ENCODE measurements at places on chromosomes 16 and 17.

DNA sequence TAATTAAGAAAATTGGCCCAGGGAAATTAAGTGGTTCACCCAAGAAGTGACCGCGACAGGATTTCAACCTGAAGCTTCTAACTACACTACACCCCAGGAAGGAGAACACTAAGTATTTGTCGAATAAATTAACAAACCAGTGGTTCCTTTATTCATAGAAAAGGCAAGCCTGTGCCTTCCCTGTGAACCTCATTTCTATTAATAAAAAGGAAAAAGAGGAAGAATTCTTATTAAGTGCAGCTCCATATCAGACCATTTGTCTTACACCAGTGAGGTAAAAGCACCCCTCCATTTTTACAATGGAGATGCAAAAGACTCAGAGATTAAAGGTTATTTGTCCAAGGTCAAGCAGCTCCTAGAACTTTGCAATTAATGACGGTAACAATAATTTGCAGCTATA, 1.7 kb downstream of the COPS3 start:
- no peak for DNase-seq

GRCh38 chr17:60960398-60961065, 282.9 kb downstream of the BCAS3 start:
- no peak for DNase-seq

DNA sequence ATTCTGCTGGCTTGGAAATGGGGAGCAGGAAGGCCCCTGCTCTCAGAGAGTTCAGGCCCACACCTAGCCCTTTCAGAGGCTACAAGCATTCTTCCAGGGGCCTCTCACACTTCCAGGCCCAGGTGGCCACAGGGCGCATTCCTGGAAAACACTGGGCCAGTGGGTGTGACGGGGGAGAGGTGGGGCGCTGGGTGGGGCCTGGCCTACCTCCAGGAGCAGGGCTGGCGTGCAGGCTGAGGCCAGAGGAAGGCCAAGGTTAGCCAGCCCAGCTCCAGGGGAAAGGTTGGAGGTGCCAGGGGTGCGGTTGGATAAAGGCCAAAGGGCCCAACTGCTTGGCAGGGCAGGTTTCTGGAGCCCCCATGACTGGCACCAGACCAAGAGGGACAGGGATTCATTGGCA, 198.2 kb downstream of the MAF start:
- no peak for DNase-seq

GRCh38 chr16:27595993-27596392, 46.0 kb downstream of the KATNIP start:
- DNase-seq, result no peak

DNA sequence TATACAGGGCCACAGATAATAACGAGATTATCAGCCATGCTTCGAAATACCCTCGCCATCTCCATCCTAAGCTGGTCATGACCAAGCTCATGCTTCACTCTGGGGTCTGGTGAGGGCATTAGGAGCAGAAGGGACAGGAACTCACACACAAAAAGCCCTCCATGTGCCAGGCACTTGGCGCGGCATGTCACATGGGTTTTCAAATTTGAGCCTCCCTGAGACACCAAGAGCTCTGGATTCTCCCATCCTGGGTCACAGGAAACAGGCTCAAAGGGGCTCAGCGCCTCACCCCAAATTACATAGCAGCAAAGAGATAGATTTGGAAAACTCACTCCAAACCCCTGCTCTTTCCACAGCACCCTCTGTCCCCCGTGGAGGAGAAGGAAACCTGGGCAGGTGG, 239.5 kb downstream of the GSG1L start:
- no peak for DNase-seq

DNA sequence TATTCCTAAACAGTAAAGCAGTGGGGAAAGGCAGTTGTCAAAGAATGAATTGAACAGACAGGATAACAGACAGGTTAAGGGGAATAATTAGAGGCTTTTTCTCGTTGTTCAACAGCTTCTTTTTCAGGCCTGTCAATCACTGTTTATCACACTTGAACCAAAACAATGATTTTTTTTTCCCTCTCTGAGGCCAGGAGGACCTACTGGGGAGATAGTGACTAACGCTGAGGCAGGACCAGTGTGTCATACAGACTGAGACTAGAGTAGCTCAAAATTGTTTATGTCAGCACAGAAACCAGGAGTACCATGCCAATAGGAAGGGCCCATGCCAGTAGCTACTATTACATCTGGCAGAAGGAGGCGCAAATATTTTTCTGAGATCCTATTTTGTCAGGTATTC, 41.3 kb upstream of the NLK start:
- DNase-seq, result no peak

- no peak for DNase-seq
Measured at GRCh38 chr16:1290063-1290501, 19.4 kb upstream of the UBE2I start.

GRCh38 chr17:69335058-69335457, 8.1 kb upstream of the ABCA5 start:
- DNase-seq, result no peak

DNA sequence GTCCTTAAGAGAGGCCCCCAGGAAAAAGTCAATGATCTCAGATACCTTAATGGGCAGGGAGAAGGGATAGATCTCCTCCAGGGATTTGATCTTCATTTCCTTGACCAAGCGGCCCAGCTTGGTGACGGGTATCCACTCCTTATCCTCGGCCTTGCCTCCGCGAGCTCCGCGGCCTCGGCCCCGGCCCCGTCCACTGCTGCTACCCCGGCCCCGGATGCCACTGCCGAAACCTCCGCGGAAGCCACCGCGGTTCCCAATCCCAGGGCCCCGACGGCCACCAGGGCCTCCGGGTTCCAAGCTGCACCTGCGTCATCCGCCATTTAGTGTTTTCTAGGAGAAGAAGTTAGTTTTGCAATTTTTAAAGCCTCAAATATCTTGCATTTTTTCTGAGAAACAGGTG, 65.2 kb upstream of the KIF2B start:
- DNase-seq, result no peak

DNA sequence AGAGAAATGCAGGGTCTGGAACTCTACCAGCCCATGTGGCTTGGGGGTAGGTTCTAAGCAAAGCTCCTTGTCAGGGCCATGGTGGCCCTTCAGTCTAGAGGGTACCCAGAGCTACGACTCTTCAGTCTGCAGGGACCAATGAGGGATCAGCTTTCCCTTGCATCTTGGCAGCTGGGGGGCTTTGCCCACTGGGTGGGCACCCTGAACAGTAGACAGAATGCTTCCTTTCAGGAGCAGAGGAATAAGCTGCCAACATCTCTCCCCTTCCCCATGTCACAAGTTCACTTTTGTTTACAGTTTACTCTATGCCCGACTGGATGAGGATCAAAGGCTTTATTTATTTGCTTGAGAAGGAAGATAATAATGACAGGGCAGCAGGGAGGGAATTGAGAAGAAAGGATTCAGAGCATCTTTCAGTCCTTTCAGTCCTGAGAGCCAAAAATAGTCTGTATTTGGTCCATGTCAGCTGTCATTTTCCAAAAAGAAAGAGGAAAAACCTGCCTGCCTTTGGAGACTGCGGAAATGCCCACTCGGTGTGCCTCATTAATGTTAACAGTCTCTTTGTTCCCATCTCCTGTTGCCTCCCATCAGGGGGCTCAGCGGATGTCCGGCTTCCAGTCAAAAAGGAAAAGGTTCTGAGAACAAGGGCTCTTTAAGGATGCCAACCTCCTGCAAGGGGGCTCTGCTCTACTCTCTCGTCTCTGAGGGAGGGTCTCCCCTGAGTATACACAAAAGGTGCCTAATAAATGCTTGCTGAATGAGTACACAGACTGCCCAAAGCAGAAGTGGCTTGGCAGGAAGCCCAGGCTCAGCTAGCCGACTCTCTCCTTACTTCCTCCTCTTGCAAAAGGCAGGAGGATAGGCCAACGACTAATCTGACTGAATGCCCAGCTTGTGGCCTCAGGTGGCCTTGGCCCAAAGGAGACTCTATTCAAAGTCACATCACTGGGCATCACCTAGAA, 17.1 kb downstream of the TRAF4 start:
- DNase-seq, result no peak

GRCh38 chr16:55822280-55822810, 10.6 kb downstream of the CES1 start:
- no peak for DNase-seq

GRCh38 chr16:3017344-3017743, 639 bp downstream of the CLDN6 start:
- no peak for DNase-seq

GRCh38 chr17:31490019-31490650, 98.7 kb downstream of the RAB11FIP4 start:
- no peak for DNase-seq

- DNase-seq, result no peak
Measured at GRCh38 chr17:78170692-78171590, 2.6 kb downstream of the SYNGR2 start.

DNA sequence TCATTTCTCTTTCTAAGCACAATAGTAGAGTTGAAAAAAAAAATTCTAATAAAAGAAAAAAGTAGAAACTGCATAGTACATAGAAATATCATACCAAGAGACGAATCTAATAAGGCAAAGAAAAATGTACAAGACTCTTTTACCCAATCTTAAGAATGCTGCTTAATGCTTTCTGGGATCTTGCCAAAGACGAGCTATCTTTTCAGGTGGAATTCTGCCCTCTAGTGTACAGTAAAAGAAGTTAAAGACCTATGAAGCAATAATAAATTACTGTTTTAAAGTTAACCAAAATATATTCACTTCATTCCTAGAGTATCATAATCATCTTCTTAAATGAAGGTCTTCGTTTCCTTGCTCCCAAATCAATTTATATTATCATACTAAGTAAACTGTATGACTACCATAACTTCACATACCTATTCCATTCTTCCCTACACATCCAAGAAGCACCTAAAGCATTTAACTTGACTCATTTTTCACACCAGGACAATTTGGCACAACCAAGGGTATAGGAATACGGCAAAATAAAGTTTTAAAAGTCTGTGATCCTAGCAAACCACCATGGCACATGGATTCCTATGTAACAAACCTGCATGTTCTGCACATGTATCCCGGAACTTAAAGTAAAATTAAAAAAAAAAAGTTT, 47.7 kb downstream of the CFDP1 start:
- peak; percentile 8 for DNase-seq

DNA sequence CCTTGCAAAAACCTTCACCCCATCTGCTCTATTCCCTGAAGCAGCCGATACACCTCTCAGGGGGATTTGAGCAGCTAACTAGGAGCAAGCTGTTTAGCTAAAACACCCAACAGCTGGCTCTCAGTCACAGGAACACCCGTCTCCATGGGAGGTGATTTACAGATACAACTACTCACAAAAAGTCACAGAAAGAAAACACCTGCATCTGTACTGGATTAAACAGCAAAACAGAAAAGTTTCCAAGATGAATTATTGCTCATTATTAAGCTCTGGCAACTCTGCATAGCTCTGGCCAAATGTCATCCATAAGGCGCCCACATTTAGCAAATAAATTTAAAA, 22.3 kb downstream of the GJC1 start:
- DNase-seq, result no peak

DNA sequence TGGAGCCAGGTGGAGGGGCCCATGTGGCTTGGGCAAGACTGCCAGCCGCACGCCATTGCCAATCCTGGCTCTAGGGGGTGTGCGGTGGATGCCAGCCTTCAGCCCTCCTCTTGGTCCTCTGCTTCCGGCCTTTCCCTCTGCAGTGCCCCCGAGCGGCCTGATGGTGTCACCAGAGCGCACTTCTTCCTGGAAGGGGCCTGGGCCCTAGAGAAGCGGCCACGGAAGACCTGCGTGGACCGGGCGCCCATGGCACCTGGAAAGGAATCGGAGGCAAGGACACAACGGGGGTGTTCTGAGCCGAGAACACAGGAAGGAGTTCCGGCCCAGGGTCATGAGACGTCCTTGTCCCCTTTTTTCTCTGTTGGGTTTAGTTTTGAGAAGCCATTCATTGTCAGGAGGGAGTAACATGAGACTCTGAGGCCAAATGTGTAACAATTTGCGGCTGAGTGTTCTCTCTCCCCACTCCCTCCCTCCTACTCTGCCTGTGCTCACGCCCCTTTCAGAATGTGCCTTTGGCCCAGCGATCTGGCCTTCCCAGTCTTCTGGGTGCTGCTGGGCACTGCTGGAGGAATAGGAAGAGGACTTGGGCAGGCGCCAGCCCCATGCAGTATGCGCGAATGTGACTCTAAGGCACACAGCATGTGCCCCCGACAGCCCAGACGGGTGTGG, 92.8 kb downstream of the IRX3 start:
- DNase-seq, result peak; percentile 8

GRCh38 chr16:50679266-50679665, 1.8 kb downstream of the SNX20 start:
- no peak for DNase-seq

GRCh38 chr17:76491271-76492122, 9.7 kb downstream of the RHBDF2 start:
- no peak for DNase-seq

- DNase-seq, result peak; percentile 28
Measured at GRCh38 chr17:60165971-60166370, 16.2 kb downstream of the CA4 start.

GRCh38 chr17:17663160-17664063, 17.8 kb upstream of the RAI1 start:
- peak; percentile 77 for DNase-seq

- no peak for DNase-seq
Measured at GRCh38 chr17:5563456-5563855, 20.9 kb downstream of the NLRP1 start.

GRCh38 chr17:59643159-59644140, 23.8 kb downstream of the CLTC start:
- DNase-seq, result no peak

- no peak for DNase-seq
Measured at GRCh38 chr16:54280751-54281150, 5.8 kb downstream of the IRX3 start.

- no peak for DNase-seq
Measured at GRCh38 chr17:35793257-35793656, 2.2 kb downstream of the MMP28 start.

- DNase-seq, result no peak
Measured at GRCh38 chr16:81151648-81152310, 55.6 kb upstream of the GCSH start.

GRCh38 chr16:52573365-52574299, 26.7 kb upstream of the TOX3 start:
- DNase-seq, result no peak

- no peak for DNase-seq
Measured at GRCh38 chr16:56607675-56608042, 725 bp upstream of the MT2A start.

- no peak for DNase-seq
Measured at GRCh38 chr17:10556301-10557005, 7.0 kb upstream of the MYH2 start.

GRCh38 chr17:20992416-20992815, 50.4 kb downstream of the USP22 start:
- no peak for DNase-seq

GRCh38 chr17:13755851-13756250, 154.1 kb upstream of the HS3ST3A1 start:
- DNase-seq, result no peak
